Right atrium auricular region (tissue), 2 donors: ENCODE measurements at places on chromosomes 16 and 17. TPM values are rescaled to one million over a fixed set of nuclear protein-coding genes. Genes with fewer than 3 reads are reported as not detected.

GRCh38 chr16:14364386-14365199, 265.5 kb downstream of the PARN start:
- H3K4me3 ChIP-seq, result no peak overlapping the region
- H3K4me1 ChIP-seq, result no peaks in the 10 kb centered on the region
- H3K27me3 ChIP-seq, result no peaks in the 10 kb centered on the region
- DNase-seq, result no peak

DNA sequence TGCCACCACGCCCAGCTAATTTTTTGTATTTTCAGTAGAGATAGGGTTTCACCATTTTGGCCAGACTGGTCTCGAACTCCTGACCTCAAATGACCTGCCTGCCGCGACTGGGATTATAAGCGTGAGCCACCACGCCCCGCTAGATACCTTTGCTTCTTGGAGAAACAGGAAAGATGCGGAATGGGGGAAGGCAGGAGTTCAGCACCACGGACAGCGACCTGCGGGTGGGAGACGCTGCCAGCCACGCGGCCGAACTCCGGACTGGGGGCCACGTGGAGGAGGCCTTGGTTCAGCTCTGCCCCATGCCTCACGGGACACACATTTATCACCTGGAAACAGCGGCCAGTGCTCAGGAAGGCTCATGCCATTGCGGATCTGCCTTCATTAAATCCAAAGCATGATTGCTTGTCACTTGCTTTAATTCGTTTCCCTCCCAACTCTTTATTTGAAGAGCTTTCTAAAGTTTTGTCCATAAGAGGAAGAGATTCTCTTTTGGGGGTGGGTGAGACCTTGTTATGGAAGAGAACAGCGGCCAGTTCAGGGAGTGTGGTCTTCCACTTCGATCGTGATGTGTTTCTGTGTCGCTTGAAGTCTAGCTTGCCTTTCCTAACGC, 219.9 kb downstream of the ENGASE start:
- H3K27ac ChIP-seq, result no peak overlapping the region
- no peaks in the 10 kb centered on the region for H3K36me3 ChIP-seq
- H3K4me1 ChIP-seq, result no peaks in the 10 kb centered on the region
- no peak for DNase-seq

- no peak overlapping the region for H3K4me3 ChIP-seq
- H3K27ac ChIP-seq, result no peak overlapping the region
- no peaks in the 10 kb centered on the region for H3K27me3 ChIP-seq
- no peak for DNase-seq
- H3K36me3 ChIP-seq, result no peaks in the 10 kb centered on the region
Measured at GRCh38 chr16:51326131-51326856, 175.2 kb upstream of the SALL1 start.

DNA sequence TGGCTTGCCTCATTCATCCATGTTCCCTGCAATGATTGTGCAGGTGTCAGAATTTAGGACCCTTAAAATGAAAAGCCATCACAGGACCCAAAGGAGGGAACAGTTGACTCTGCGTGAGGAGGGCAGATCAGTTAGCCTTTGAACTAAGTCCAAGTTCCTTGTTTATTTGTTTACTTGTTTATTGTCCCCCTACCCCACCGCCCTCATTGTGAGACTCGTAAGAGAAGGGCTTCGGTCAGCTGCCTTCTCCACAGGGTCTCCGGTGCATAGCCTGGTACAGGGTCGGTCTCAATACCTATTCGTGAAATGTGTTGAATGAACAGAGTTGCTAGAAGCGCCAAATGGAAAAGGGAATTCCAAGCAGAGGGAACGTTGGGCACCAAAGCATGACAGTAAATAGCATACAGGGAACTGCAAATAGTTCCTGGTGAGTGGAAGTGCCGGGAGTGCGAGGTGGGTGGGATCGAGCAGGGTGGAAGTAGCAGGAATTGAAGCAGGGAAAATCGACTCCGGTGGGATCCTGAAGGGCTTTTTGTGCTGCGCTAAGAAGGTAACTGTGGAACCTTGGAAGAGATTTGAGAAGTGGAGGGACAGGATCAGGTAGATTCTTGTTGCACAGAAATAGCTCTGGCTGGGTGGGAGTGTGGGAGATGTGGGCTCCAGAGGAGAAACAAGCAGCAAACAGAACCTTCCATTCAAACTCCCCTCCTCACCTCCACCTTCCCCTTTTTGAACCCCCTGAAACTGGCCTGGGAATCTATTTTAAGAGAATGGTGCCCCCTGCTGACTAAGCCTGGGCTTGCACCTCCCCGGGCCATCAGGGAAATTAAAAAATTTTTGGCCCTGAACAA, 12.7 kb downstream of the SLC35B1 start:
- no peaks in the 10 kb centered on the region for H3K27me3 ChIP-seq
- H3K4me1 ChIP-seq, result peaks cover 33% of the 10 kb centered on the region
- DNase-seq, result no peak
- peaks cover 5% of the 10 kb centered on the region for H3K36me3 ChIP-seq

- no peaks in the 10 kb centered on the region for H3K36me3 ChIP-seq
- no peaks in the 10 kb centered on the region for H3K4me1 ChIP-seq
- H3K27me3 ChIP-seq, result no peaks in the 10 kb centered on the region
- no peak for DNase-seq
Measured at GRCh38 chr17:43543771-43544575, 2.2 kb downstream of the ETV4 start.

DNA sequence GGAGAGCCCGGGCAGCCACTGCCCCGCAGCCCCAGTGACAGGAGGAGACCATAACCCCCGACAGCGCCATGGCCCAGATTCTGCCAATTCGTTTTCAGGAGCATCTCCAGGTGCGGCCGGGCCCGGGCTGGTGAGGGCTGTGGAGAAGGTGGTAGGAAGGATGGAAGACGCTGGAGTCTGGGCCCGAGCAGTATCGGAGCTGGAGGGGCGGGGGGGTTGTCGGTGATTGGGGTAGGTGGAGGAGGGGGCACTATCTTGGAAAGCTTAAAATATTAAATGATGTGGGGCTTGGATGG, 317 bp downstream of the CLTC start:
- peak overlapping the region; percentile 98 for H3K27ac ChIP-seq
- no peaks in the 10 kb centered on the region for H3K27me3 ChIP-seq
- DNase-seq, result no peak
- peak overlapping the region; percentile 91 for H3K4me3 ChIP-seq

GRCh38 chr17:82356845-82357355, 2.1 kb upstream of the TEX19 start:
- no peak for DNase-seq
- H3K27me3 ChIP-seq, result no peaks in the 10 kb centered on the region
- H3K36me3 ChIP-seq, result no peaks in the 10 kb centered on the region
- no peaks in the 10 kb centered on the region for H3K4me1 ChIP-seq
- H3K4me3 ChIP-seq, result no peak overlapping the region
- no peak overlapping the region for H3K27ac ChIP-seq

- no peak overlapping the region for H3K27ac ChIP-seq
- no peaks in the 10 kb centered on the region for H3K27me3 ChIP-seq
- H3K4me3 ChIP-seq, result no peak overlapping the region
- no peak for DNase-seq
- H3K36me3 ChIP-seq, result no peaks in the 10 kb centered on the region
Measured at GRCh38 chr17:19433255-19433654, 22.2 kb downstream of the RNF112 start.

- no peak for DNase-seq
- H3K36me3 ChIP-seq, result peaks cover 17% of the 10 kb centered on the region
- H3K27me3 ChIP-seq, result no peaks in the 10 kb centered on the region
- no peak overlapping the region for H3K27ac ChIP-seq
Measured at GRCh38 chr16:11180489-11180888, 75.5 kb downstream of the SOCS1 start.

- H3K27ac ChIP-seq, result no peak overlapping the region
- no peak overlapping the region for H3K4me3 ChIP-seq
- no peaks in the 10 kb centered on the region for H3K27me3 ChIP-seq
Measured at GRCh38 chr17:1201132-1201702, 21.4 kb upstream of the ABR start.

GRCh38 chr16:24002619-24003018, 166.8 kb downstream of the PRKCB start:
- no peaks in the 10 kb centered on the region for H3K27me3 ChIP-seq
- no peaks in the 10 kb centered on the region for H3K36me3 ChIP-seq
- no peaks in the 10 kb centered on the region for H3K4me1 ChIP-seq
- H3K4me3 ChIP-seq, result no peak overlapping the region

DNA sequence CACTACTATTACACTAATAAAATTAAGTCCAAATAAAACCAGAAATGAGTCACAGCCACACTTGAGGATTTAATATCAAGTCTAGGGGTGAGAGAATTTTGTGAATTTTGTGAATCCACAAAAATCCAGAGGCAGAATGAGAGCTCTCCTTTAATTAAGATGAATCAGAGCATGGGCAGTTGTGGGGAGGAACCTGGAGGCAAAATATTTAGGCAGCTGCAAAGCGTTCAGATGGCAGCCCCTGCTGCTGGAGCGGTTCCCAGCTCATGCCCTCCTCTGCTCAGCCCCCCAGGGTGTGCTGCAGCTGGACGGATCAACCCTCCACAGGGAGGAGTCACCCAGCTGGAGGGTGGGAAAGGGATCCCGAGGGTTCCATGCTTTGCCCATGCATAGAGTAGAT, 43.4 kb upstream of the IRX6 start:
- H3K4me3 ChIP-seq, result no peak overlapping the region
- no peaks in the 10 kb centered on the region for H3K36me3 ChIP-seq
- H3K27me3 ChIP-seq, result no peaks in the 10 kb centered on the region
- no peak overlapping the region for H3K27ac ChIP-seq

DNA sequence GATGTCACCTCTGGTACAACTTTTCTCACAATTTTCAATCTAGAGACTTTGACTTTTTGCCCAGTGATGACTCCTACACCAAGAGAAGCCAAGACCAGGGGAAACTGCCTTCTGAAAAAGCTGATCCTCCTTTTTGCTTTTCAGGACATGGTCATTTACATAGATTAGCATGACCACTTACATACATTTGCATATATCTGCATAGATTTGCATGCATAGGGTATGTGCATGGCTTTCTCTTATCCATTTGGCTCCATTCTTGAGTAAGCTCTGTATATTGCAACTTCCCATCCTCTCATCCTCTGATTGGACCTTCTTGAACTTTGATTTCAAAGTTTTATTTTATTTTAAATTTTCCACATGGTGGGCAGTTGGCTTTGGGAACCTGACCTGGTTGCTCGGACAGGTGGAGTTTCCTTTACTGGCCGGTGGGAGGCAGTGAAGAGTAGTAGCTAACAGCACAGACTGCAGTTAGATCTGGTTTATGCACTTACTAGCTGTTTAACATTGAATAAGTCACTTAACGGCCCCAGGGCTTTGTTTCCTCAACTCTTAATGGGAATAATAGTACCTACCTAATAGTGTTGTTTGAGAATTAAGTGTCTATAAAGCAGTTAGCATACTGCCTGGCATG, 92.9 kb downstream of the GPR139 start:
- no peaks in the 10 kb centered on the region for H3K4me1 ChIP-seq
- H3K27ac ChIP-seq, result no peak overlapping the region
- no peaks in the 10 kb centered on the region for H3K27me3 ChIP-seq
- no peak overlapping the region for H3K4me3 ChIP-seq

DNA sequence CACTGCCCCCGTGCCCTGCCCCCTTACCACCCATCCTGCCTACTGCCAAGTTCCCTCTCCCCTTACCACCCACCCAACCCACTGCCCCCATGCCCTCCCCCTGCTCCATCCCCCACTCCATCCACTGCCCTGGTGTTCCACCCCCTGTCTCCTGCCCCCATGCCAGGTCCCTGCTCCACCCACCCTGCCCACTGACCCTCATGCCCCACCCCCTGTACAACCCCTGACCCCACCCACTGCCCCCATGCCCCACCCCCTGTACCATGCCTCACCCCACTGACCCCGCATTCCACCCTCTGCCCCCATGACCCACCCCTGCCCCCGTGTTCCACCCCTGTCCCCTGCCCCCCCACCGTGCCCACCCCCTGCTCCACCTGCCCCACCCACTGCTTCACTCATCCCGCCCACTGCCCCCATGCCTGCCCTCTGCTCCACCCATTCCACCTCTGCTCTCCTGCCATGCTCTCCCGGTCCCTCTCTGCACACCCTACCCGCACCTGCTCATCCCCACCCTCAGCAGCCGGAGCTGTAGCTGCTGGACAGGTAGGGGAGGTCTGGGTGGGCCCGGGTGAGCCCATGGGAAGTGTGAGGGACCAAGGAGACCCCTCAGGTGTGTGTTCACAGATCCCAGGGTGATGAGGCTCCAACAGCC, 7.4 kb upstream of the FN3KRP start:
- no peak for DNase-seq
- H3K36me3 ChIP-seq, result no peaks in the 10 kb centered on the region
- H3K27me3 ChIP-seq, result no peaks in the 10 kb centered on the region
- no peak overlapping the region for H3K4me3 ChIP-seq

DNA sequence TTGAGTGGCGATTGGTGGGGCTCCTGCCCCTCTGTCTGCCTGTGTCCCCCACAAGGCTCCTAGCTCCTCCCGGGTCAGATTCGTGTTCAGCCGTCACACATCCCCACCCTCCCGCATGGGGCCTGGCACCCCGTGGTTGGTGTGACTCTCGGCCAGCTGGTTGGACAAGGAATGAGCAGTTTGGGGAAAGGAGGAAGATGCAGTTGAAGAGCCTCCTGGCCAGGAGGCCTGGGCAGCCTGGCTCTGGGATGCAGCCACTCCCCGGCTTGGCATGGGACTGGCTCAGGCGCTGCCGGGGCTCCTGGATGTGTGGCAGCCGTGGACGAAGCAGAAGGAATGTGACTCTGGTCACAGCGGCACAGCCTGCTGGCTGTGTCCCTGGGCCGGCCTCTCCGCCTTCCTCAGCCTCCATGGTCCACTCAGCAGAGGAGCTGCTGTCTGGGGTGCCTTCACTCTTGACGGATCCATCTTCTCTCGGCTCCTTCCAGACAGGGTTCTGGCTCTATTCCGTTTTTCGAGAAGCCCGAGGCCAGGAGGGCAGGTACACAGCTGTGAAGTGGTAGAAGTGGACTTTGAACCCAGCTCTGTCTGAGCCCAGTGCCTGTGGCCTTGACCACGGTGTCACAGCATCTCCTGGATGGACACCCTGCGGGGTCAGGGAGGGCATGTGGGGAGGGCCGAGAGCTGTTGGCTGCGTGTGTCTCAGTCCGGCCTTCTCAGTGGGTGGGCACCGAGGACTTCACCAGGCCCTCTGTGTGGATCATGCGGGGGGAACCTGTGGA, 2.1 kb downstream of the TRAF7 start:
- H3K4me3 ChIP-seq, result no peak overlapping the region
- DNase-seq, result no peak
- H3K4me1 ChIP-seq, result peaks cover 2% of the 10 kb centered on the region
- H3K27ac ChIP-seq, result no peak overlapping the region
- no peaks in the 10 kb centered on the region for H3K27me3 ChIP-seq

GRCh38 chr16:79037521-79038373, 562.8 kb downstream of the MAF start:
- no peaks in the 10 kb centered on the region for H3K36me3 ChIP-seq
- no peak overlapping the region for H3K4me3 ChIP-seq
- DNase-seq, result no peak
- no peak overlapping the region for H3K27ac ChIP-seq
- H3K27me3 ChIP-seq, result no peaks in the 10 kb centered on the region

- H3K4me1 ChIP-seq, result no peaks in the 10 kb centered on the region
- DNase-seq, result no peak
- no peak overlapping the region for H3K27ac ChIP-seq
- no peak overlapping the region for H3K4me3 ChIP-seq
- no peaks in the 10 kb centered on the region for H3K27me3 ChIP-seq
Measured at GRCh38 chr16:86431540-86431939, 78.8 kb upstream of the FOXF1 start.

The NPIPA3 gene
- 1.4 TPM for total RNA-seq

The TEKT1 gene
- total RNA-seq, result not detected

The CIAO2B gene
- total RNA-seq, result 118 TPM

The SLC9A5 gene
- 1.5 TPM for total RNA-seq

The MFSD6L gene
- total RNA-seq, result not detected

The NPIPB13 gene
- 1.7 TPM for total RNA-seq

The CRYBA1 gene
- not detected for total RNA-seq

The PMFBP1 gene
- not detected for total RNA-seq

The KRT222 gene
- total RNA-seq, result not detected
